Activated naive CD8-positive, alpha-beta T cell treated with anti-CD3 and anti-CD28 coated beads for 36 hours (primary cell): ENCODE measurements at places on chromosomes 3 and 15.
A peak's percentile ranks its signal among the peaks of the same experiment; 100 is the strongest.

DNA sequence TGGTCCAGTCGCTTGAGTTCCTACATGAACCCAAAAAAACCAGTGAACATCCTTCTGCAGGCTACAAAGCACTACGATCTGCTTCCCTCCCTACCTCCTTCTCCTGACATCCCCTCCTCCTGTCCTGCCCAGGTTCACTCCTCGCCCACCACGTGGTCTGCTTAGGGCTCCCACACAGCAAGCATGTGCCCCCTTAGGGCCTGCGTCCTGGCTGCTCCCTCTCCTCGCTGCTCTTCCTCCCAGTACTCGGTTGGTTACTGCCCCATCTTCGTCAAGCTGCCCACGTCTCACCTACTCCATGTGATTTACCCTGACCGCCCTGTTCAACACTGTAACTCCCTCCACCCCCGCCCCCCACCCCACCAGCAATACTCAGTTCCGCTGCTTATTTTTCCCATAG is 20.8 kb upstream of the ATP13A3 start:
- no peak for DNase-seq

DNA sequence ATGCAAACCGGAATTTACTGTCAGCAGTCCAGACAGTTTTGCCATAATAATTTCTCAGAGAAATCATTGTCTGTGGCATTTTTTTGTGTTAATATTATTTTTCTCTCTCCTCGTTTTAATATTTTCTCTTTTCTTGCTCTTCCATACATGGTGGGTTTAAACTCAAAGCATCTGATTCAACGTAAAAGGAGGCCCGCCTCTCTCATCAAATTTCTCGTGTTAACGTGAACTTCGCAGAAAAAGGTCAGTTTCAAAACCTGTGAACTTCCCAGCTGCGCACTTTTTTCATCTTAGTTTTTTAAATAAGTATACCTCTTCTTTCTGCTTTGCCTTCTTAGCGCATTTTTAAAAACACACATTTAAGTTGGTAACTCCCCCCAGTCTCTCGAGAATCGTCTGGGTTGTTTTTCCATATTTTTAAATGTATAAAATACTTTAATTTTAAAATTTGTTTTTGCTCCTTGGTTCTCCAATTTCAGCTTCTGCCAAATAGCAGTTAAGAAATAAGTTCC is 9.1 kb downstream of the SHOX2 start:
- DNase-seq = no peak

- DNase-seq = no peak
These were observed 182.9 kb downstream of the AKAP13 start for GRCh38 chr15:85563328-85563727.

DNA sequence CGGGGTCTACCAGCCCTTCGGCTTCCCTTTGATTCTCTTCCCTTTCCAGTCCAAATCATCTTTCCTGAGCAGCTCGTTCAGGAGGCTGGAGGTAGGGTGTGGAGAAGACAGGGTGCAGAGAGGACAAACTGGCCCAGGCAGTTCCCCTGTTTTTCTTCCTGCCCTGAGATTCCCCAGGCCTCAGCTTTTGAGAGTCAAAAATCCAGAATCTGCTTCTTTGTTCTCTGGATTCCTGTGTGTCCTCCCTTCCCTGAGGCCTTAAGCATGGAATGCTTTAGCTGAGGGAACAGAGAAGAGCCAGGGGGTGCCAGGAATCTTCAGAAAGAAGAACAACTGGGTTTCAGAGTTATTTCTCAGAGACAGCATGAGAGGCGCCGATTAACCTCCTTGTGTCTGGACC is 26.7 kb upstream of the LRTM1 start:
- no peak for DNase-seq

DNA sequence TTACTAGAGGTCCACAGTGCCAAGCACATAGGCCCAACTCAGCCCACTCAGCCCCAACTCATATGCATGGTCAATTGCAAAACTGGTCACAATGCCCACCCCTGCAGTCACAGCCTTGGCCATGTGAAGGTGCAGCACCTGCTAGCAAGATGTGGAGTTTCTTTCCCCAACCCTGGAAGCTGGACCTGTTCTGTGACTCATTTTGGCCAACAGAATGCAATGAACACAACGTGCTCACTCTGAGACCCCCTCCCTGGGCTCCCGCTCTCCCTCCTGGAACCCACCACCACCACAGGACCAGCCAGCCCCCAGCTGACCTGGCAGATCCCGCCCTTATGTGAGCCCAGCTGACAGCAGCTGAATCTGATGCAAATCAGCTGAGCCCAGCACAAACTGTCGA is 34.4 kb downstream of the ALDH1L1 start:
- no peak for DNase-seq

- peak; percentile 61 for DNase-seq
These were observed 523 bp downstream of the HDAC11 start for GRCh38 chr3:13480340-13481318.

DNA sequence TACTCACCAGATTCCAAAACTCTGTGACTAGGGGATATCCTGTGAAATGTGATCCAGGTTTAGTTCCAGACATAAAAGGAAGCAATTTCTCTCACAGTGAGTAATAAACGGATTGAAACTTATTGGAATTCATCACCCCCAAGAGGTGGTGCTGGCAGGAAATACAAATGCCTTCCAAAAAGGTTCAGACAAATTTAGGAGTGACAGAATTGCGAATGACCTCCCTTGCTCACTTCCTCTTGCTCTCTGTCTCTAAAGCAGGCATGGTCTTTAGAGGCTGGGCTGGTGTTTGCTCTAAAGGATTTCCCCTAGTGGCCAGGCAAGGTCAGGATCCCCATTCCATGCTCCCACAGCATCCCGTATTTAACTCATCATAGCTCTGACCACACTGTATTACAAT is 449.4 kb upstream of the PPP2R3A start:
- DNase-seq = no peak

GRCh38 chr15:85049805-85050204 is 68.1 kb downstream of the PDE8A start:
- DNase-seq = no peak

DNA sequence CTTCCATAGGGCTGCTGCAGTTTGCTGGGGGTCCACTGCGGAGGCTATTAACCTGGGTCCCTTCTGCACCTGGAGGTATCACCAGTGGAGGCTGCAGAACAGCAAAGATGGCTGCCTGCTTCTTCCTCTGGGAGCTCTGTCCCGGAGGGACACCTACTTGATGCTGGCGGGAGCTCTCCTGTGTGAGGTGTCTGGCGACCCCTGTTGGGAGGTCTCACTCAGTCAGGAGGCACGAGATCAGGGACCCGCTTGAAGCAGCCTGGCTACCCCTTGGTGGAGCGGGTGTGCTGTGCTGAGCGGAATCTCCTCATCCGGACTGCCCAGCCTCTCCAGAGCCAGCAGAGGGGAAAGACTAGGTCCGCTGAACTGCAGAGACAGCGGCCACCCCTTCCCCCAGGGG is 56.0 kb upstream of the CTXND1 start:
- DNase-seq = no peak

DNA sequence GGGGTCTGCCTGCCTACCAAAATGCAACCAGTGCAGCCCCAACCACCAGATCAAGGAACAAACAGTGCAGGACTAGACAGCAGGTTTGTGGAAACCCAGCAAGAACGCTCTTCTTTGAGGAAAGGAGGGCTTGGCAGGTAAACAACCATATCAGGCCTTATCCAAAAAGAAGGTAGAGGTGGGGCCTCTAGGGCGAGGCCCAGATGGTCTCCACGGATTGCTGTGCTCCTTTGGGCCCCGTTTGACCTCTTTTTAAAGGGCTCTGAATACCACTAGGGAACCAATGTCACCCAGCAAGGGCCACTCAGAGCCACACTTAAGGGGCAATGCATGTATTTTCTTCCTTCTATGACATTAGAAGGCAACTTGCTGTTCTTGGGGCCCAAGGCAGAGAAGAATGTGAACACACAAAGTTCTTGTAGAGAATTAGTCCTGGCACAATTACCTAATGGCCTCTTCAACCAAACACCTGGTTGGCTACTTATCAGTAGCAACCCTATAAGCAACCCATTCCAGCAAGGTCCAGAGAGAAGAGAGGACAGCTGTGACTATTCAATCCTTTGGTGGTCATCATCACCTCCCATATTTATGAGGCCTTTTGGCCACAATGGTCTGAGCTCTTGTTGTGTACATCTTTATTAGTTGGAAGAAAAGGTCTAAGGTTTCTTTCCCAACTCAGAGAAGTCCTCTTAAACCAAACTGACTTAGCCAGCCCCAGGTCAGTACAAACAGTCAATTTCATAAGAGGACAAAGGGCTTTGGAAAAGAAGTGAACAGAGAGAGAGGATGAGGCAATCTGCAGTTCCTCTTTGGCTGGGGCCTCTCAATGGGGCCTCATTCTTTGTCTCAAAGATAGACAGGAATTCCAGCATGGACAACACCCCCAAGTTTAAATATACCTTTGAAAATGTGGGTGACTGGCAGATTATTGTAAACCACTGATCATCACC is 36.0 kb downstream of the FOXP1 start:
- DNase-seq = no peak
